ENCODE measurements at places on chromosomes 5 and 9. TPM values are rescaled to one million over a fixed set of nuclear protein-coding genes. Genes with fewer than 3 reads are reported as not detected.

- no peak for DNase-seq
Measured at GRCh38 chr9:131651599-131651998, 88.3 kb downstream of the RAPGEF1 start.

The SPATA31D1 gene
- total RNA-seq = not detected

The SLC25A2 gene
- total RNA-seq = 1.3 TPM

DNA sequence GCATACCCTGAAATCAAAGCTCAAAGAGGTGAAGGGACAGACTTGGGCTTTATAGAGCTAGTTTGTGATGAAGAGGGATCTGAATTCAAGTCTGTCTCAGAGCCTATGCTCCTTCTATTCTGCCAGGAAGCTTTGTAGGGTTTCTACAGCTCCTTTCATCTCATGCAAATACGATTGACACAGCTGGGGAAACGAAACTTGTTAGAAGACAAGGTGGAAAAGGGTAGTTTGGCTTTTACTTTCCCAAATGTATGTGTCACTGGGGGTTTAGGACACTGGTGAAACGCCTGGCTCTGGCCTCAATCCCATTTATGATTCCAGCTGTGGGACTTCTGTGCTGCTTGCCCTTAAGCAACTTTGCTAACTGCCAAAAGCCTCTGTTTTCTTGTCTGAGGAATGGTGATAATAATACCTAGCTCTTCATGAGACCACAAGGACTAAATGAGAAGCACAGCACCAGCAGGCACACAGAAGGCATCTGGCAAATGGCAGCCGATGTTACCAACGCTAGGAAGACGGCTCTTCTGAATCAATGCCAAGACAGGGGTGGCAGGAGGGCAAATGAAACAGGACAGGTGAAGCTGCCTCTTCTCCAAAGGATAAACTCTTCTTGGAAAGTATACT is 70.3 kb upstream of the EQTN start:
- DNase-seq = no peak

DNA sequence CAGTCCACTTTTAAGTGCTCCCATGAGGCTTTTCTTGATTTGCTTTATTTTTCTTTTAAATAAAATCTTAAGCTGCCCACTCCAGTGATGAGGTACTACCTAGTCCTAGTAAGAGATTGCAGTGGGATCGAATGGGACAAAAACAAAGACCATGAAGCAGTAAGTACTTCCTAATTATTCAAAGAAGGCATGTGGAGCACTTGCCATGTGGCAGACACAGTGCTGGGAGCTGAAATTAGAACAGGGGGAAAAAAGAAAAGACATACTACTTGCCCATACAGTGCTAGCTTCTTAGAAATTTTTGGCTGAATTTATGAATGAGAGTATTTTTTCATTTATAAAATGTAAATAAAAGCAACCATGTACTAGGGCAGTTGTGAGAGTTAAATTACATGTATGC is 239.9 kb upstream of the TNC start:
- DNase-seq = no peak

The CEL gene
- 1.4 TPM for total RNA-seq

- DNase-seq = no peak
Measured at GRCh38 chr9:93207860-93208734, 24.2 kb downstream of the WNK2 start.

DNA sequence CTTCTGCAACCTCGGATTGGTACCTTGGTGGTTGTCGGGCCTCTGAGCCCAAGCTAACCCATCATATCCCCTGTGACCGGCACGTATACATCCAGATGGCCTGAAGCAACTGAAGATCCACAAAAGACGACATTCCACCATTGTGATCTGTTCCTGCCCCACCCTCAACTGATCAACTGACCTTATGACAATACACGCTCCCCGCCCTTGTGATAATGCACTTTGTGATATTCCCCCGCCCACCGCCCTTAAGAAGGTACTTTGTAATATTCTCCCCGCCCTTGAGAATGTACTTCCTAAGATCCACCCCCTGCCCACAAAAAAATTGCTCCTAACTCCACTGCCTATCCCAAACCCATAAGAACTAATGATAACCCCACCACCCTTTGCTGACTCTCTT is 16.5 kb upstream of the TOR1B start:
- DNase-seq = no peak

The SOX30 gene
- 0.09 TPM for total RNA-seq

GRCh38 chr9:79598562-79599345 is 27.0 kb downstream of the TLE4 start:
- DNase-seq = no peak

GRCh38 chr9:98781588-98782383 is 14.6 kb downstream of the ANKS6 start:
- DNase-seq = no peak
